Stimulated activated CD4-positive, alpha-beta T cell treated with anti-CD3 and anti-CD28 coated beads, TNF-alpha, amount 100 ng/mL, for 1 hour (primary cell): ENCODE measurements at places on chromosomes 12 and 14.

GRCh38 chr14:33809396-33809981 lies 141.4 kb downstream of the EGLN3 start:
- DNase-seq, result no peak

GRCh38 chr14:36665887-36666415 lies 4.3 kb downstream of the PAX9 start:
- no peak for DNase-seq

DNA sequence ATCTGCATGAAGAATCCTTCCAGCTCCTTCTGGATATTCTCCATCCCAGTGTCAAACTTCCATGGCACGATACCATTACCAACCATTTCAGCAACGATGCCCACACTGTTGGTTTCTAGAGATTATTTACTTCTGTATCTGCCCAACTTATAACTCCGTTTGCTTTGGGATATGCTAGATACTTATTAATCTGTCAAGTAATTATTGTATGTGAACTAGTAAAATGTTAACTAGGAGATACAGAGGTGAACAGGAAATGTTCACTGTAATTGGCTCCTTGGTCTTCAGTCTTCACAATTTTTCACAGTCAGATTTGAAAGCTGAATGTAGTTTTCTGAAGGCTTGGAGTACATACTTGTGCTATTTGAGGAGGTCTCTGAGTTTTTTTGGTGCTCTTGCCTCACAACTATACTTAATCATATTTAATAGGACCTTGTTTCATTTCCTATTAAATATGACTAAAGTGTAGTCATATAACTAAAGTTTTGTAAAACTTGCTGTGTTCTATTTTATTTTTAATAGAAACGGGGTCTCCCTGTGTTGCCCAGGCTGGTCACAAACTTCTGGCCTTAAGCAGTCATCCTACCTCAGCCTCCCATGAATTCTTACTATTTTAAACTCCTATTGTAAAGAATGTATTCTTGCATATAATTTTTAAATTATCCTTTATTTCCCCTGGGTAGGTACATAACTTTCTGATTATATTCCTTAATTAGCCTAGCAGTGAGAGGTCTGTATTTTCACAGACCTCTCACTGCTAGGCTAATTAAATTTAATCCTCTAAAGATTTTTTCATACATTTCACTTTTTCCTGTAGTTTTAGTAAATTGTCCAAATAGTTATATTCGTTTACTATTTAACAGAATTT lies 79.7 kb downstream of the FGD4 start:
- no peak for DNase-seq

GRCh38 chr14:105841022-105842009 lies 314.9 kb downstream of the TMEM121 start:
- no peak for DNase-seq

GRCh38 chr12:50024805-50025186 lies 498 bp downstream of the RACGAP1 start:
- DNase-seq, result no peak

- DNase-seq, result no peak
These were observed 439.8 kb upstream of the OR4E1 start for GRCh38 chr14:22113401-22113800.

- no peak for DNase-seq
These were observed 73.4 kb upstream of the AVPR1A start for GRCh38 chr12:63224396-63224795.

- DNase-seq, result no peak
These were observed 24.6 kb upstream of the MGP start for GRCh38 chr12:14910090-14910915.

GRCh38 chr12:111503116-111503515 lies 96.0 kb downstream of the ATXN2 start:
- DNase-seq, result no peak

GRCh38 chr14:72308967-72309485 lies 376.8 kb downstream of the RGS6 start:
- DNase-seq, result no peak

GRCh38 chr12:5783289-5783920 lies 161.7 kb downstream of the ANO2 start:
- no peak for DNase-seq

GRCh38 chr14:92551044-92551841 lies 37.7 kb downstream of the RIN3 start:
- DNase-seq, result no peak

DNA sequence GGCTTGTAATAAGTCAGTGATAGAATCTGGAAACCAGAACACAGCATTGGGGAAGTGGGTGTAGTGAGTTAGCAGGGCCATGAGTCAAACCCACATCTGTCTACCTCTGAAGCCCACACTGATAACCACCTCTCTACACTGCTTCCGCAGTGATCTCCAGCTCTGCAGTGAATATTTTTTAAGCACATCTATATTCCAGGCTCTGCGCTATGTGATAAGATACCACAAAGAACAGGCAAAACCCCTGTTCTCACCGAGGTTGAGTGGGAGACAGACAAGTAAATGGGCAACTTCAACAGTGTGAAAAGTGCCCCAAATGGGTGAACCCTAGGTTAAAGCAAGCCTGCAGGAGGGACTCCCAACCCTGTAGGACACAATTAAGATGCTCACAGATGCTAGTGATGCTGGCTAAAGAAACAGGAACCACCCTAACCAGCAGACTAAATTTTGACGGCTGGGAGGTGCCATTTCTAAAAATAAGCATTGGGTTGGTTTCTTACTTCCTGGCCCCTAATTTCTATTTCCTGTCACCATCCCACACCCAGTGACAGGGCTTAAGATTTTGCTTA lies 375.0 kb downstream of the DPF3 start:
- no peak for DNase-seq

- DNase-seq, result no peak
These were observed 10.7 kb upstream of the TMBIM6 start for GRCh38 chr12:49730568-49731101.

GRCh38 chr12:93785249-93786010 lies 108.3 kb downstream of the CRADD start:
- no peak for DNase-seq

DNA sequence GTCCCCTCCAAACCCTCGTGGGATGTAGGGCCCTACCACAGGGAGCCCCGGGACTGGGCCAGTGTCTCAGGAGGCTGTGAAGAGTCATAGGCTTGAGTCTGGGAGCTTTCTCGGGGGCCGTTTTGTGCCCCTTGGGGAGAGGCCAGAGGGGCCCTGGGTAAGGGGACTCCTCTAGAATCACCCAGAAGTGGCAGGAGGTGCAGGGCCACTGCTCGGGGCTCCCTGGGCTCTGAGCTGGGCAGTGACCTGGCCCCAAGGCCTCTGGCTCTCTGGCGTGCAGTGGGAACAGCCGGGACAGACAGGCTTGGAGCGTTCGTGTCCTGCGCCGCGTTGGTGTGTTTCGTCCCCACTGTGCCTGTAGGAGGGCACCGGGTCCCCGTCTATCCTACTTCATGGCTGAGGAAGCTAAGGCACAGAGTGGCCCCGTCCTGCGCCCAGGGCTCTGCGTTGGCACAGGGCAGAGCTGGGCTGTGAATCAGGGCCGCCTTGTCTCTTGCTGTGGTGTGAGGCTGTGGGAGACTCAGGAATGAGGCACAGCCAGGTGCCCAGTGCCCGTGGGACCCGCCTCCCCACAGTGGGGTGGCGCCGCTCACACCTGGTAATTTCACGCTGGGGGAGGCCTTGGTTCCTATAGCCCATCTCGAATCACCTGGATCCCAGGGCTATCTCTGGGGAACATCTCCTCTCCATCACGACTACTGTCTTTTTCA lies 23.8 kb upstream of the KIF26A start:
- no peak for DNase-seq

DNA sequence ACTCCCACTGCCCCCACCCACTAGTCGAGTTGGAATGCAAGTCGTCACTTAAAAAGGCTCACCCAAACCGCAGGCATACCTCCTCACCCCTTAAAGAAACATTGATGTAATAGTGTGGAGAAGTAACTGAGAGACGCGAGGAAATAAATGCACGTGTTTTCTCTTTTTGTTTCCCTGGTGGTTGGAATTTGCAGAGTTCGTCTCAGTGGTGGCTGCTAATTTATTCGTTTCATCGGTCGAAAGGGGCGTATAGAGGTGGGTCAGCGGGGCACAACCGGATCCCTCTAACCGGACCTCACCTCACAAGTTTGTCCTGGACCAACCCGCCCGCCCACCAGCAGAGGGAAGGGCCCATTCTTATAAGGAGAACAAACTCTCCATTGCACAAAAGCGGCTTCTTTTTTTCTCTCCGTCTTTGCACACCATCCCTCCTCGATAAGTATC lies 5.0 kb upstream of the NPAS3 start:
- DNase-seq, result no peak

- DNase-seq, result no peak
These were observed 494.3 kb upstream of the ATXN7L3B start for GRCh38 chr12:74043343-74043742.

DNA sequence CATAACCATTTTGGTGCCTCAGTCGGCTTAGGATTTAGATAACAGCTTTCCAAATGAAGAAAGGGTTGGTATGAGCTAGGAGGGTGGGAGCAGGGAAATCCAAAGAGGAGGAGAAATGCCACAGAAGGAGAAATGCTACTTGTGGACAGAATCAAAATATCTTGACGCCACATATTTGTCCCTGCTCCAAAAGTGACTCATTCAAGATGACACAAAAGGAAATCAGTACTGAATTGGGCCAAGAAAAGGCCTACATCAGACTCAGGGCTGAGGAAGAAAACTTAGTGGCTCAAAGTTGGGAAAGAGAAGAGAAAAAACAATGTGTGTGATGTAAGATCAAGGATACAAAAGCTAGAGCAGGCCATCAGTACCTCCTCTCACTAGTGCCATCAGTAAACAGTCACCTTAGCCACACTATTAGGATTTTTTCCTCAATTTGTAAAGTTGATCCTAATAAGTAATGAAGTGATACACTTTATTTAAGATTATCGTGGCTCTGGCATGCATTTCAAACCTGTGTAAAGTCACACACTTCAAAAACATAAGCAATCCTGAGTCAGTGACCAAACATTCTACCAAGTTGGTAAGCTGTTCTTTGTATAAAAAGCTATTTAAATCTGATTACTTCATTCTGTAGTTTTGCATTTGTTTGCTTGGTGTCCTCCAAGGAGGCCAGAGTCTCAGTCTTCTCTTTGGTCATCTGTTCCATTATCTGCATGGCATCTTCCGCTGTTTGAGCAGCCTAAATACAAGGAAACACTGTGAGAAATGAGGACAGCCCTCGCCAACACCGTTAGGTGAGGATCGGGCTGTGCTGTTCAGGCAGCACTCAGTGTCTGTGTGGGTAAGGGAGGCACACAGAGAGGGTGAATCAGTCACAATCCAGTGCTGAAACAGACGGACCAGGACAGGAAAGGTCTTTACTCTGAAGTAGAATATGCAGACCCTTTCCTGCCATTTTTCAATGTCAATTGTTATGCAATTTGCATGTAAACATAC lies 52.6 kb upstream of the VPS33A start:
- DNase-seq, result no peak

DNA sequence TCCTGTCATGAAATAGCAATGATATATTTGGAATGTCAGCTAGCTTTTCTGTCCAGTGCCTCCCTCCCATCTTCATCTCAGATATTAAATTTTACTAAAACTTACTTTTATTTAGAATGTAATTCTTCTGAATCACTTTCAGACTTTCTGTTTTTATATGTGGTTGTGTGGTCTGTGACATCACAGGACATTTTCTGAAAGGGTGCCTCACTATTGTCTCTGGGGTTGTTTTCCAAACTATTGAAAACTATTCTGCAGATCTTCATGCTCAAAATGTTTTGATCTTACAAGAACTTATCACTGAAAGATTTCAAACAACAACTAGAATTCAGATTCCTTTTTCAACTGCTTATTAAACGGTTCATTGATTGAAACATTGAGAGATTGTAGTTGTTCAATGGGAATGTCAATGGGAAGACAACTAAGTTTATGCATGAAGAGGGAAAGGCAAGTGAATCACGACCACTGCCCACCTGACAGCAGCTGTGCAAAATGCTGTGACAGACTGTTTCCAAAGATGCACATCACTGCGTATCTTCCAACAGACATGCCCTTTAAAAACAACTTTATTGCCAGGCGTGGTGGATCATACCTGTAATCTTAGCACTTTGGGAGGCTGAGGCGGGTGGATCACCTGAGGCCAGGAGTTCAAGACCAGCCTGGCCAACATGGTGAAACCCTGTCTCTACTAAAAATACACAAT lies 51.3 kb downstream of the KLRG1 start:
- no peak for DNase-seq

DNA sequence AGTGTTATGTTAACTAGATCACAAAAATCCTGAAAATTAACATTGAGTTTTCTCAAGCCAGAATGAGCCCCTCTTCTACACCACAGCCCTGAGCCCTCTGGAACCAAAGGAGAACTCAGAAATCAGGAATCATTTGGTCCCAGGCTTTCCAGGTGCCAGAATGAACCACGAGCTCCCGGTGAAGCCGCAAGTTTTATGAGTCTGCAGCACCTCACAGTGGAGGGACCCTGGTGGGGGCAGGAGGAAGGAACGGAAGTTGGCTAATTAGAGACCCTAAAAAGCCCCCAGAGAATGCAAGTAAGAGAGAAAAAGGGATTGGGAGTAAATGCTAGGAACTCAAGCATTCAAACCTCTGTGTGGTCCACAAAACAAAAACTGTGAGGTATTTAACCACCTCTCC lies 52.9 kb upstream of the BCL2L14 start:
- no peak for DNase-seq

- DNase-seq, result no peak
These were observed 13.0 kb downstream of the PLEKHG6 start for GRCh38 chr12:6323340-6323994.

GRCh38 chr14:55136241-55136640 lies 7.2 kb downstream of the LGALS3 start:
- DNase-seq, result no peak

- no peak for DNase-seq
These were observed 3.9 kb upstream of the SYNE3 start for GRCh38 chr14:95520346-95520745.

DNA sequence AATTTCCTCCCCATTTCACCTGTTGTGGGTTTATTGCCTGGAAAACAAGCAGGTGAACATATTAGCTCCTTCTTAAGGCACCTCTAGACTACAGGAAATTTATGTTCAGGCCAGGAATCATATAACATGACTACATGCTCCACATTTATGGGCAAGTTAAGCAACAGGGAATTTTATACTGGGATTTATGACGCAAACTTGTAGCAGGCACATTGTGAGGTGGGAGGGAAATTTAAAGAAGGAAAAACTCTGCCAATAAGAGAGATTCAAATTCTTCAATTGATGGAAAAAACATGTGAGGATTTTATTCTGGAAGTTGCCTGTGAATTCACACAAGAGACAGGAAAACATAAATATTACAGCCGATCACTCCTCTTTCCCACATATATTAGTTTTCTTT lies 93.9 kb downstream of the TBC1D30 start:
- DNase-seq, result no peak

DNA sequence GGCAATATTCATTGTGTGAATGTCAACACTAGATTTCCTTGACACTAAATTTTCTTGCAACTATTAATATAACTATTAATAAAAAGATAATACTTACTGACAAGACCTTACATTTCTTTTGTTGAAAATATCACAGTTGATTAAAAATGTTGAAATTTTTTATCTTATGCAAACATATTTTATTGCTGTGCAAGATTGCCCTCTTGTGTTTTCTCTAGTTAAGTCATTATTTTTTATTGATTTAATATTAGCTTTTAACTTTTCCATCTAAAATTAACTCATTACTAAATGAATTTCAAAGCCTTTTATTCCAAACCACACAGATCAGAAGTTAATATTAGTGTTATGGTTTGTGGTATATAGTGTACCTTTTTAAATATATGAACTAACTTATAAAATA lies 11.7 kb upstream of the NAA30 start:
- DNase-seq, result no peak
